ENCODE measurements at places on chromosomes 16 and 17.

GRCh38 chr17:83177611-83178532, 98.5 kb downstream of the METRNL start:
- no peak for DNase-seq

DNA sequence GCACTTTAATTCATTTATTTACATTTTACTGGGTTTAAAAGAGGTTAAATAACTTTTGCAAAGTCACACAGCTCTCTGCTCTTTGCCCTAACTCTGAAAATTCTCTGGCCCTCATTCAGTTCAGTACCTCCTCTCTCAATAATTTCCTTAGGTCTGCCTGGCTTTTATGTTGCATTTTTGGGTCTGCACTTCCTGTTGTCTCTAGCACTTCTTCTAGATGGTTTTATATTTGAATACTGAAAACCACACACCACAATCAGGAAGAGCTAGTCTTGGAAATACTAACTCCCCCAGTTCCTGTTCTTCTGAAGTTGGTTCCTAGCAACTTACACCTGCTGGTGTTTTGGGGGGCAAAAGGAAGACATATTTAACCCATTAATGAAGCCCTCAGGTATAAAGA, 577.9 kb downstream of the HS3ST4 start:
- DNase-seq: no peak

GRCh38 chr16:85570735-85571562, 42.2 kb upstream of the GSE1 start:
- no peak for DNase-seq

DNA sequence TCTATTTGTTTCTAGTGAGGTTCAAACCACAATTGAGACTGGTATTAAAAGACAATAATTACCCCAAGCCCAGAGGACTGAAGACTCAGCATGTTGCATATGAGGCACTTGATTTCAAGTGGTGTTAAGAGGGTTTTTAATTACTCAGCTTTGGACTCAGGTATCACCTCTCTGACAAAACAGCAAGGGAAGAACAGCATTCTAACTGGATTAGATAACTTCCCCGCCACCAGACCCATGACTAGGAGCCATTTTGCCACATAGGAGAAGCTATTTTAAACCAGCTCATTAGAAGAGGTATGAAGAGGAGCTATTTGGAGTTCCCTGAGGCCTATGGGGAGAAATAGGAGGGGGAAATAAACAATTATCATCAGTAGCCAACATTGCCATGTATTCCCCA, 226.1 kb upstream of the TOX3 start:
- DNase-seq: no peak

DNA sequence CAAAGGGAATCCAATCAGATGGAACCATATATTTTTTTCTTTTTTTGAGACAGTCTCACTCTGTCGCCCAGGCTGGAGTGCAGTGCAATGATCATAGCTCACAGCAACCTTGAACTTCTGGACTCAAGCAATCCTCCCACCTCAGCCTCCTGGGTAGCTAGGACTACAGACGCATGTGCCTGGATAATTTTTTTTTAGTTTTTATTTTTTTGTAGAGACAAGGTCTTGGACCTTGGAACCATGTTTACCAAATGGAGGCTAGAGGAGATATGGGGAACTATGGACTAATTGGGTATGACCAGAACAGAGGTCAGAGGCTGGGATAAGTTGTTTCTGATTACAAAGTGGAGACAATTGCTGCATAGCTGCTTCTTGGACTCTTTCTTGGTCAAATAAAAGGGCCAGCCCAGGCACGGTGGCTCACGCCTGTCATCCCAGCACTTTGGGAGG, 41.2 kb upstream of the ADCY9 start:
- DNase-seq: no peak

DNA sequence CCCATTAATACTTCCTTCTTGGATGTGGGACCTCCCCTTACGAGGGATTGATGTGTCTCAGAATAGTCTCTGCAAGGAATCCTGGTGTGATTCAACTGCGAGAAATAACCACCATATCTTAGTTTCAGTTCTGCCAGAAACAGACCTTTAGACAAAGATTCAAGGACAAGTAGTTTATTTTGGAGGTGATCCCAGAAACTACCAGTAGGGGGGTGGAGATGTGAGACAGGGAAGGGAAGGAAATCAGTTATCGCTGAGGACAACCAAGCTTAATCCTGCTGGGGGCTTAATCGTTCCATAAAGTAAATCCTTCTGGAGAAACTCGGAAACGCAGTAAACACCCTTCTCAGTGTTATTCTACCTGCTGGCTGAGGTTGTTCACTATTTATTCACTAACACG, 5.0 kb upstream of the SDR42E1 start:
- no peak for DNase-seq

DNA sequence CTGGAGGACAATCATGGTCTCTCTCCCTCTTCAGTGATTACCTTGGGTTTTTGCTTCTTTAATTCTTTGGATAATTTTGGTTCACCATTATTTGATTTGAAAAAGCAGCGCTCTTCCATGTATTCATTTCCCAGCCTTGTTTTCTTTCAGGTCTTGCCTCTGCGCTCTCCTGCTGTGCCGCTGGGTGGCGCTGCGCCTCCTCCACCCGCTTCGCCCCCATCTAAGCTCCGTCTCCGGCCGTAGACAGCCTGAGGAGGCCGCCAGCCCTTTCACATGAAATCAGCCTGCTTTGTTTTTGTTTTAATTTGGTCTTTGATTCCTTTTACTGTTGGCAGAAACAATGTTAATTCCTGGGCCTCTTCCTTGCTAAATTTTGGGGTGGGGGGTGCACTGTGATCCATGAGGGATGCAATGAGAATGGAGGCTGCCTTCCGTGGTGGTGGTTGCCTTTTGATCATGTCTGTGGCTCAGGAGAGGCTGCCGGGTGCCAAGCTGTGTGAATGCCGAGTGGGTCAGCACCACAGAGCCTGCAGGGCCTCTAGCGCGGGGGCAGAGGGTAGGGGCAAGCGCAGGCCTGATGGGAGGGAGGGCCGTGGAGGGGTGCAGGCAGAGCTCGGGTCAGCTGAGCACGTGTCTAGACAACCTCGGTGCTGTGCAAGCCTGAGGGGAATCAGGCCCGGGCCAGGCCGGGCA, 64.1 kb downstream of the PLD6 start:
- DNase-seq: peak; percentile 31

- DNase-seq: no peak
These were observed 14.2 kb upstream of the ST6GALNAC2 start for GRCh38 chr17:76599694-76600460.

DNA sequence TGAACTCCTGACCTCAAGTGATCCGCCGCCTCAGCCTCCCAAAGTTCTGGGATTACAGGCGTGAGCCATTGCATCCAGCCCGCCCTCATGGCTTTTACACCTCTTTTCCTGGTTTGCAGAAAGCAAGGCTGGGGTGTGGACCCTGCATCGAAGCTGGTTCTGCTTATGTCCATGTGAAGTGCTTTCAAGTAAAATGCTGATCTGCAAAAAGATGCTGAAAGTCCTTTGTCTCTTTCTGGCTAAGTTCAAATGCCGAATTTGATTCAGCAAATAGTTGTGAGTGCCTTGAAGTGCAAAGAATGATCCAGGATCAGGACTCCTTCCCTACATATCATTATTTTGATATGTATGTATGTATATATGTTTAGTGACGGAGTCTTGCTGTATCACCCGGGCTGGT, 17.1 kb downstream of the NAA60 start:
- no peak for DNase-seq

DNA sequence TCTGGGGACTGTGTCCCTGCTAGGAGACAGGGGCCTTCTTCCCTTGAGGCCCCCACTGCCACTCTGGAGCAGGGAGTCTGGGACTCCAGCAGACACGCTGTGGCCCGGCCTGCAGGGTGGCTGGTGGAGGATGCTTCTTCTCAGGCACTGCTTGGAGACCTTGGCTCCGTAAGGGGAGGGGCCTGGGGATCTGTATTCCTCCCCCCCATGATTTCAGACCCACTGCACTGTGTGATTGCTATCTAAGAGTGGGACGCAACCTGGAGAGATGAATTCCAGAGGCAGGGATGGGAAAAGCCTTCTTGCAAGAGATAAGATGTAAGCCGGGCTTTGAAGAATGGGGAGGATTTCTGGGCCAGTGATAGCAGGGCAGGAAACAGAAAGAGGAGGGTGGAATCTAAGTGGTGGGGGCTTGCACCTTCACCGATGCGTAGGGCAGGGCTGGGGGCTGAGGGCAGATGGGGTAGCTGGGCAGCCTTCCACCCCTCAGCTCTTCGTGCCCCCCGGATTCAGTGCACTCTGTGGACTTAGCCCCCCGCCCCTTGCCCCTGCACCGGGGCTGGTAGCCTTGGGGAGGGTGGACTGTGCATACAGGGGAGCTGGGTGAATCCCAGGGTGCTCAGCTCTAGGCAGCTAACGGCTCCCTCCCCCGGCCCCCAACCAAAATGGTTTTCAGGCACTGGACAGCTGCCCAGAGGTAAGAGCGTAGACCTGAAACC, 5.2 kb upstream of the GSE1 start:
- no peak for DNase-seq

DNA sequence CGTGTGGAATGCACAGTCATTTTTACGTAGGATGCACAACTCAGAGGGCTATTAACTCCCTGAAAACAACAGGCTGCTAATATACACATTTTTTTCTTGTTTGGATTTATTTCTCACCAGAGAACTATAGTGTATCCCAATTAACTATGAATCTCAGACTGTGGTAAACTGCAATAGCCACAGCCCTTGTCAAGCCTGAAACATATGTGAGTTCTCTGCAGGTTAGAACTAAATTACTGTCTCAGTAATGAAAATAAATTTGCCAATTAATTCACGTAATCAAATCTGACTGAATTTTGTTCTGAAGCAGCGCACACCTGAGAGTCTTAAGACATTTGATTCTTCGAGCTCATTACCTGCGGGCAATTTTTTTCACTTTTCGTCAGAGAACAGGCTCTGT, 318.6 kb downstream of the PMP22 start:
- DNase-seq: no peak

DNA sequence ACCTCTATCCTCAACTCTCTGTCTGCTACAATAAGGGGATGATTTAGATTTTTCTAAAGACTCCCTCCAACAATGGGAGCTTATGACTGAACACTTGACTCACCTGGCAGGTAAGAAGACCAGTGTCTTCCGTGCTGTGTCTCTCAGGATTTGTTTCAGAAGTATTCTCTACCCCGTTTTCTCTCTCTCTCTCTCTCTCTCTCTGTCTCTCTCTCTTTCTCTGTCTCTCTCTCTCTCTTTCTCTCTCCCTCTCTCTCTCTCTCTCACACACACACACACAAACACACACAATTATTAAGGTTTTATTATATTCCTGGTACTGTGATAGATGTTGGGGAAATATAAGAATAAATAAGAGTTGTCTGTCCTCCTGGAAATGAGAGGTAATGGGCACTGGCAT, 263.9 kb downstream of the TOX3 start:
- no peak for DNase-seq

GRCh38 chr16:67760206-67760955, 41.3 kb upstream of the GFOD2 start:
- no peak for DNase-seq

- no peak for DNase-seq
These were observed 1.4 kb downstream of the MMD start for GRCh38 chr17:55420067-55420775.

DNA sequence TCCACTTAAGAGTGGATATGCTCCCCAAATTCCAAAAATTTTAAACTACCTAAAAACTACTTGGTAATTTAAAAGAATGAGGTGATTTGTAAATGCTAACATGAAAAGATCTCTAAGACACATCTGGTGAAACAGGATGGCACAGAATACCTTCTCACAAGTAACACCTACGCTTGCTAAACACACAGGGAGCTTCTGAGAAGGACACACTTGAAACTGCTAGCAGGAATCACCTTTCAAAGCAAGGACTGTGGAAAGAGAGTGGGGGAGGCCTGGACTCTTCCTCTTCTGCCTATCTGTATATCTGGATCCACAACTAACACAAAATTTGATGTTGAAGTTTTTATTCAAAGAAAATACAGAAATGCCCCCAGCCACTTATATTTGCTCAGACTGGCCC, 52.4 kb downstream of the CYTH1 start:
- no peak for DNase-seq

GRCh38 chr16:30033270-30033669, 2.2 kb upstream of the TLCD3B start:
- DNase-seq: no peak

DNA sequence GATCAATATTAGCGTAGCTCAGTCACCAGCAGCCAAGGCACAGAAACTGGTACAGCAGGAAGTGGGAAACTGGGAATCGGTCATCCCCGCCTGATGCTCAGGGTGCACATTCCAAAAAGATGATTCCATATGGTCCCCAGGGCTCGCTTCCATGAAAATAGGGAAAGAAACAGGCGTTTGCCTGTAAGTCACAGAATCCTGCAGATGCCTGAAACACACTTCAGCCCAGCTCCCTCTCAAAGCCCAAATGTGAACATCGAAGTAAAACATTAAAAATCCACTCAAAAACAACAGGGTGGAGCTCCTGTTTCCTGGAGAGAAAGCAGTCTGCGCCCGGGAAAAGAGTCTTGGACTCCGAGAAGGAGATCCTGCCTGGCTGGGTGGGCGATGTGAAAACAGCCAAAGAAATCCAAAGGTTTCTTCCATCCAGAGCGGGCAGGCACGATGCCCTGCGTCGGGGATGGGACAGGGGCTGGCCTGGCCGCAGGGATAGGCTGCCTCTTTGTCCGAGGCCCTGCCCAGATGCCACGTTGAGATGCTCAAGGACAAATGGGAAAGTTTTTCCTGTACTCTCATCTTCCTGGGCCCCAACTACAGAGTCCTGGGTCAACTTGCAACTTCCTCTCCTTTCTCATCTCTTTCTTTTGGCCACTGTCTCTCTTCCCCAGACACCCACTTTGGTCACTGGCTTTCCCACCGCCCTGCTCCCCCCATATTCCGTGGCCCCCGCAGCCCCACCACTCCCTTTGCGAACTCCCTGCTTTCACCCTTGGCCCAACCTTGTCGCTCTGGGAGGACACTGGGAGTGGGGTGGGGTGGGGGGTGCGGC, 743 bp downstream of the WIPI1 start:
- no peak for DNase-seq

GRCh38 chr16:61891460-61891859, 144.8 kb downstream of the CDH8 start:
- no peak for DNase-seq

DNA sequence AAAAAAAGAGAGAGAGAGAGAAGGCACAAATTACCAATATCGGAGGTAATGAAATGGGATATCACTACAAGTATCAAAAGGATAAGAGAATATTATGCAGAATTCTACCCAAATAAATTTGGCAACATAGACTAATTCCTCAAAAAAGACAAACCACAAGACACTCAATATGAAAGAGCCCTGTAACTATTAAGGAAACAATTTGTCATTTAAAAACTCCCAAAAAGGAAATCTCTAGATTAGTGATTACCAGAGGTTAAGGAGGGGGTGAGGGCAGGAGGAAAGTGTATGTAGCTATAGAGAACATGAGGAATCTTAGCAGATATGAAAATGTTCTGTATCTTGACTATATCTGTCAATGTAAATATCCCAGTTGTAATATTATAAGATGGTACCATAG, 54.0 kb downstream of the CFDP1 start:
- DNase-seq: no peak

Measured in stimulated activated CD4-positive, alpha-beta T cell treated with anti-CD3 and anti-CD28 coated beads, TNF-alpha, amount 100 ng/mL, for 4 hours (primary cell).